Lower leg skin (tissue), 4 donors: ENCODE measurements at places on chromosomes 2 and 18.
A peak's percentile ranks its signal among the peaks of the same experiment; 100 is the strongest.

DNA sequence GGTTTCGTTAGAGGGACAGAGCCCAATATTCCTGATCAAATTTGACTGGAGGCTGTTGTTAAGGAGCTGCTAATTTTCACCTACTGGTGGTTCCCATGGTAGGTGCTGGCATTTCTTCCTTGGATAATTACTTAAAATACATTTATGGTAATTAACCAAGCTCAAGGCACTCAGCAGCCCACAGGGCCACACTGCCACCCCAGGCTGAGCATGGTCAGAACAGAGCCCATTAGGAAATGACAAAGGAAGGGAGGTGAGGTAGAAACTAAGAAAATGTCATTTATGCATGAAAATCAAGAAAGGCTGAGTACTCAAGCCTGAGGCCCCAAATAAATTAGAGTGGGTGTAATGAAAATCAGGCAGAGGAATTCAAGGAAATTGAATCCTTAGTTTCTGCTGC is 510.2 kb upstream of the GYPC start:
- DNase-seq = no peak

GRCh38 chr2:24048769-24049484 is 614 bp upstream of the FKBP1B start:
- no peak for DNase-seq

- peak; percentile 79 for DNase-seq
Observed at GRCh38 chr2:158729873-158730620, 65.1 kb upstream of the DAPL1 start.

DNA sequence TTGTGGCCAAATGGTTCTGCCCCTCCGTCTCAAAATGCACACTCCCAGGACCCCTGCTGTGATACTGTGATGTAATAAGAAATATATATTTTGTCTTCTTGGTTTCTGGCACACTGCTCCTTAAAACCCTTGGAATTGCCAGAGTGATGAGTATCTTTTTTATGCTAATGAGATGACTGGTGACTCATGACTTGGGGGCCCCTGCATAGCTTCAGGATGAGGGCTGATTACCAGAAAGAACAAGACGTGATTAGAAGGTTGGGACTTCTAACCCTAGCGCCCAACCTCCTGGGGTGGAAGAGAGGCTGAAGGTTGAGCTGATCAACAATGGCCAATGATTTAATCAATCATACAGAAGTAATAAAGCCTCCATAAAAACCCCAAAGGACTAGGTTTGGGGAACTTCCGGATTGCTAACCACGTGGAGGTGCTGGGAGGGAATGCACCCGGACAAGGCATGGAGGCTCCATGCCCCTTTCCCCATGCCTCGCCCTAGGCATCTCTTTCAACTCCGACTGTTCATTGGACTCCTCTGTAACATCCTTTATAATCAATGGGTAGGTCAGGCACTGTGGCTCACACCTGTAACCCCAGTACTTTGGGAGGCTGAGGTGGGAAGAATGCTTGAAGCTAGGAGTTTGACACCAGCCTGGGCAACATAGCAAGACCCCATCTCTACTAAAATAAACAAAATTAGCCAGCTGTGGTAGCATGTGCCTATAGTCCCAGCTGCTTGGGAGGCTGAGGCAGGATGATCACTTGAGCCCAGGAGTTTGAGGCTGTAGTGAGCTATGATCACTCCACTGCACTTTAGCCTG is 89.1 kb downstream of the HS1BP3 start:
- DNase-seq = no peak

DNA sequence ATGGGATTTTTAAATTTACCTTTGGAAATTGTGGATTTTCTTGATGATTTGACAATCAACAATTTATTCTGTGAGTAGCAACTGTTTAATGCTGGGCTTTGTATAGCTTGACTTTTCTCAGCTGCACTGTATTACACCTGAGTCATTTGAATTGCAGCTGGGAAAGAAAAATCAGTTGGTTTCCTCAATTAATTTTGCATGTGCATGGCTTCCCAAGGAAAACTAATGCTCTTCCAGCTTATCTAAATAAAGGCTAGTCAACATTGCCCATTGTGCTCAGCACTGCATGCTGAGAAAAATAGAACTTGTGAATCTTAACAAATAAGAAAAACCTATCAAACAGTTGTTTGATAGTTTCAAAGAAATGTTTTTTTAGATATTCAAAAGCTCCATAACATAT is 268.3 kb upstream of the CDH20 start:
- DNase-seq = no peak

GRCh38 chr2:143171817-143172216 is 42.6 kb downstream of the ARHGAP15 start:
- no peak for DNase-seq

GRCh38 chr2:69693059-69693774 is 48.7 kb upstream of the ANXA4 start:
- DNase-seq = no peak

GRCh38 chr2:213353419-213353818 is 69.2 kb downstream of the SPAG16 start:
- DNase-seq = no peak

GRCh38 chr2:143839456-143839855 is 680.5 kb downstream of the ZEB2 start:
- DNase-seq = no peak

- DNase-seq = no peak
Observed at GRCh38 chr18:43686709-43687108, 409.4 kb upstream of the SYT4 start.
